ENCODE measurements at places on chromosomes 1 and 21.

- DNase-seq: no peak
These were observed 34.7 kb upstream of the CASZ1 start for GRCh38 chr1:10830961-10831668.

GRCh38 chr1:66168467-66168887 is 365.5 kb upstream of the SGIP1 start:
- no peak for DNase-seq

DNA sequence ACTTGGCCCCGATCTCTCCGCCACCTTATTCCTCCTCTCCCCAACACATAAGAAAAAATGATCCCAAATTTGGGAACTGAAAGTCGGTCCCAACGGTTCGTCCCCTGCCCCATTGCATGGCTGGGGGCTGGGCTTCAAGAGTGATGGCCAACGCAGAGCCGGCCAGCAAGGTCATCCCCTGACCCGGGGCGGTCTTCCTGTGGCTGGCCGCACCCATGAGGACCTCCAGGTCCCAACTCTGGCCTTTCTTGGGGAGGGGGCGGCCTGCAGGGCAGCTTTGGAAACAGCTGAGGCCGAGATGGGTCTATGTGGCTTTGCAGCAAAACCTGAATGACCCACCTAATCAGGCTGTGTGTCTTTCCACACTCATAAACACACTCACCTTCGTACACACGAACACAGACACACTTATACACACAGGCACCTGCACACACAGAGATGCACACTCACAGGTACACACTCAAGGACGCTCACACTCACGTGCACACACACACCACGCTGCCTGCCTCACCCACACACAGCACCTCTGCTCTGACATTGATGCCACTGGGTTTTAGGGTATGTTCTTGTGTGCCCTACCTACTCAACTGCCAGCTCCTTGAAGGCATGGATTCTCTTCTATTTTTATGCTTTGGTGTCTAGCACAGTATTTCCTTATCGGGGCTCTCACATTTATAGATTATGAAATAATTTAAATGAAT is 562 bp downstream of the DYNLT5 start:
- DNase-seq: no peak

DNA sequence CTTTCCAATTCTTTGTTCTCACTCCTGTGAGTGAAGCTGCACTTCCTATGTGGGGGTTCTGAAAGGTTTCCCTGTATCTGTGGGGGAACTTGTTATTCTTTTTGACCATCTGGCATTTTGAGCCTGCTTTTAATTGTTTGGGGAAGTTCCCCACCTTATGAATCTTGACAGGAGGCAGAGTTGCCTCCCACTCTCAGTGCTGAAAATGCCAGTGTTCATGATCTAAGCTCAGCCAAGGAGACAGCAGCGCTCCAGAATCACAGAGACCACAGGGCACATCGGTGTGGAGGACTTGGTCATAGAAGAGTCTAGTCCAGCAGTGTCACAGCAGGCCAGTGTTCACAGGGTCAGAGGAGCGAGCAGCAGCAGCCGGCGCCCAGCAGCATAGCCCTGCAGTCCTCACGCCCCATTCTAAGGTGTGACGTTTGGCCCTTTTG is 63.8 kb upstream of the PRDX6 start:
- no peak for DNase-seq

GRCh38 chr1:904310-904950 is 19.3 kb upstream of the SAMD11 start:
- peak; percentile 86 for DNase-seq

DNA sequence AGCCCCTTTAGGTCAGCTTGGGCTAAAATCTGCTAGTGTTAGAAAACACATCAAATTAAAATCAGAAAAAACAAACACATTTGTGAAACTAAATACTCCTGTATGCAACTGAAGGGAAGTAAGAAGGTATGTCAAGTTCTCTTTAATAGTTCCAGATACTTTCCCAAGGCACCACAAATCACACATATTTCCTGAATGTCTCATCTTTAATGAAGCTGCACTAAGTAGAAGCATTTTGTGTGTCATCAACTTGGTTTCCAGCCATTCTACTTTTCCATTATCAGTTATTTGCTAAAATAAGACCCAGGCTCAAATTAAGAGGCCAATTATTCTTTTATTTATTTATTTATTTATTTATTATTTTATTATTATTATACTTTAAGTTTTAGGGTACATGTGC is 34.7 kb downstream of the CRB1 start:
- no peak for DNase-seq

GRCh38 chr1:63877816-63878215 is 104.0 kb downstream of the ROR1 start:
- no peak for DNase-seq

GRCh38 chr1:95382000-95382786 is 148.2 kb downstream of the RWDD3 start:
- DNase-seq: no peak

DNA sequence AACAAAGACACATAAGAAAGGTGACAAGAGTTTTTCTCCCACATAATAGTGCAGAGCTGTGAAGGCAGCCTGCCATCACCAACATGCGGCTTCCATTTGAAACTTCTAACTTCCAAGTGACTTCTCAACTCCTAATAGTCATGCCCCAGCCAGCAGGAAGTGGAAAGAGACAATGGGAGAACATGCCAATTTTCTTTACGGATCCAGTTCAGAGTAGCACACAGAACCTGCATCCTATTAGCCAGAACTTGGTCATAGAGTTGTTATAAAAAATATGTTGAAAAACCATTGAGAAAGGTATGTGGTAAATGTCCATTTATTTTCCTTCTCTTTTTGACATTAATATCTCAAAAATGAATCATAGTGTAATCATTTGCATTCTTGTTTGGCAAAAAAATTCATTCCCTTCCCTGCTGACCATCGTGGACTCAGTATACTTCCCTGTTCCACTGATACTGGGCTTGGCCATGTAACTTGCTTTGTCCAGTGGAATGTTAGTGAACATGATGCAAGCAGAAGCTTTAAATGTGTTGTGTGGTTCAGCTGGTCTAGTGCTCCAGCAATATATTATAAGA is 197.4 kb downstream of the SEC16B start:
- DNase-seq: no peak

DNA sequence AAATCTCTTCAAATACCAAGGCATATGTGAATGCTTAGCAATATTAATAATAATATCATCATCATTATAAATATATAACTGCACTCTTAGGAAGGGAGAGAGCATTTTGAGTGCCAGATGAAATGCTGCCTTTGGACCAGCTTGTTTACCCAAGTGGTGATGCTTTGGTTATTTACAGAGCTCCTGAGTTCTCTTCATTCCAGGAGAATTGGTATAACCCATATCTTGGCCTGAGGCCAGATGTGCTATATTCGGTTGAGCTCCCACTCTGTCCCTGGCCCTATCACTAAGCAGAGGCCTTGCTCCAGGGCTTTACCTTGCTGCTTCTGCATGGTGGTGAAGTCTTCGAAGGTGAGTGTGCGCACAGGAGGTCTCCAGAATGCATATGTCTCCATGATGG is 89.4 kb downstream of the TBX15 start:
- DNase-seq: no peak

- DNase-seq: no peak
These were observed 49.3 kb downstream of the VWA5B1 start for GRCh38 chr1:20339811-20340457.

- DNase-seq: no peak
These were observed 1652.2 kb downstream of the BRINP3 start for GRCh38 chr1:188825471-188825870.

DNA sequence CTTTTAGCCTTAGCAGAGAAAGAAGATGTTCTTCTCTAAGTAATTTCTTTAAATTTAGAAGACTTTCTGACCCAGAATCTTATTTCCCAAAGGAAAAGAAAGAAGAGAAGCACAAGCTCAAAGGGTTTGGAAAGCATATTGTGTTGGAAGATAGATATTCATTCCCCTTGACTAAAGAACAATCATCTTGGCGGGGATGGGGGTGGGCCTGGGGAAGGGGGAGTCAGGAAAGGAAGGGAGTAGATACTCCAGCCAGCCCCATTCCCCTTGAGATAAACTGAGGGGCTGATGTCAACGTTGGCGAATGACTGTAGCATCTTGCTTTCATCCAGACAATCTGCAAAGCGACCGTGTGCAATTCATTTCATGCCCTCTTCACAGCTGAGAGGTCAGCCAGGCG is 66.5 kb upstream of the SIPA1L2 start:
- DNase-seq: no peak

DNA sequence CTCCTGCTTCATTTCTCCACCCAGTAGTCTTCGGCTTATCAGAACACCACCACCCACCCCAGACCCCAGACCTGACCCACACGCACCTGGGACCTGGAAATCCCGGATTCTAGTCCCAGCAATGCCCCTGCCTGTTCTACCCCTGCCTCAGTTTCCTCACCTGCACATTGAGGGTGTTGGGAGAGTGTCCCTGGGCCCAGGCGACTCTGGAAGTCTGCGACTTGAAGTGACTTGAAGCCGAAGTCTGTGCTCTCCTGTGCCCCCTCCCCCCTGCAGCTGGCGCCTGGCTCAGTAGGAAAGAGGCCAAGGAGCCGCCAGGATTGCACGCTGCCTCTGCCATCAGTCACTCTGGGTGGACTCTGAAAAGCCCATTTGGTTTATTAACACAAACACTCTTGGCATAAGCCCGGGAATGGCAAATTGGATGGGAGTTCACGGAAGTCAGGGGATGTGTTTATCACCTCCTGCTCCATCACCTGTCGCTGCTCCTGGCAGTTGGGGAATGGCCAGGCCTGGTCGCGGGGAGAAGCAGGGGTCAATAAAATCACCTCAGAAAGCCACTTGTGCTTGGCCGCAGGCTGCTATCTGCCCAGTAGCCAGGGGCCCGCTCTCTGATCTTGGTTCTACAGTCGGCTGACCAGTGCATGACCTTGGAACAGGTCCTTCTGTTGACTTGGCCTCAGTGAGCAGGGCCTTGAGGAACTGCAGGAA is 132.7 kb downstream of the ACTL8 start:
- DNase-seq: no peak

DNA sequence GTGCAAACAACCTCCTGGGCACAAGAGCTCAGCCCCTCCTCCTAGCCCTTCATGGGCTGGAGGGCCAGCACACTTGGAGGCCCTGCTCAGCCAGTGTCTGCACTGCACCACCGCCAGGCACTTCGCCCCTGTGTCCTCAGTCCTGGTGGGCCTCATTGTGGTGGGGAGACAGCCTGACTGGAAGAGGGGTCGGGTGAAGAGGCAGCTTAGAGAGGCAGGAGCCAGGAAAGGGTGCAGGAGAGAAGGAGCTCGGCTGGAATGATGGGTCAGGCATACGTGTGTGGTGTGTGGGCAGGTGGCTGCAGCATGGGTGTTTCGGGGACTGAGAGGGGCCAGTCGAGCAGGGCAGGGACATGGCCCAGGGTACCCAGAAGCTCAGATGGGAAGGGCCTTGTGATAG is 4.1 kb downstream of the WNT3A start:
- DNase-seq: peak; percentile 6

- DNase-seq: no peak
These were observed 46.9 kb upstream of the IFNLR1 start for GRCh38 chr1:24233684-24234600.

- DNase-seq: no peak
These were observed 48.9 kb upstream of the SELENON start for GRCh38 chr1:25750923-25751605.

- DNase-seq: no peak
These were observed 84.1 kb downstream of the MRPS6 start for GRCh38 chr21:34157521-34157920.

DNA sequence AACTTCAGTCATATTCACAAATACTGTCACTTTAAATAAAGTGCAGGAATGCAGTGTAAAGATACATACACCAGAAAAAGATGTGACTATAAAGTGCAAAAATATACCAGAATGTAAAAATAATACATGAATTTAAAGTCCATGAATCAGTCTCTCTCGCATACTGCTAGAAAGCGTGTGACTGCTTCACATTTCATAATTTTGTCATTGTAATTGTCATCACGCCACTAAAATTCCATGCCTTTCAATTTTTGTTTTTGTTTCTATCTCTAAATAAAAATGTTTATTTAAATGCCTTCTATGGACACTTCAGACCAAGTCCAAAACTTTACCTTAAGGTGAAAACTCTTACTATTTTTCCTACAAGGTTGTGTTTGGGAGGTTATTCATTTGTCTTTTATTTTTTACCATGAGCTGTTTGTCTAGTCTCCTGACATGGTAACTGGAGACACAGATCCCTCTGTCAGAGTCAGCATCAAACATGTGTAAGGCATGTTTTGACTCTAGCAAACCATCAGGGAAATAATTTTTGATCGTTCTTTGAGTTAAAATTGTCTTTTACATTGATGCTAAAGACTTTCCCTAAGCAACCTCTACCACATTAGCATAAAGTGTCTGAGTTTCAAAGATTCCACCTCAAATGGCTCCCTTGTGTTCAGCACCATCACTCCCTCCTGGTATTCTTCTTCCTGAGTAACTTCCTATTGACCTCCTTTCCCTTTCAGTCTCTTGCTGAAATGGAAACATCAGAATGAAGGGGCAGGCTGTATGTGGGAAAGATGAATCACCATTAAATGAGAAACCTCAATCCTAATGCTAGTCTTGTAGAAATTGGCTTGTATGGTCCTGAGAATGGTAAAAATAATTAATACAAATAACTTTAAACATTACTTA is 14.0 kb upstream of the AIM2 start:
- no peak for DNase-seq

DNA sequence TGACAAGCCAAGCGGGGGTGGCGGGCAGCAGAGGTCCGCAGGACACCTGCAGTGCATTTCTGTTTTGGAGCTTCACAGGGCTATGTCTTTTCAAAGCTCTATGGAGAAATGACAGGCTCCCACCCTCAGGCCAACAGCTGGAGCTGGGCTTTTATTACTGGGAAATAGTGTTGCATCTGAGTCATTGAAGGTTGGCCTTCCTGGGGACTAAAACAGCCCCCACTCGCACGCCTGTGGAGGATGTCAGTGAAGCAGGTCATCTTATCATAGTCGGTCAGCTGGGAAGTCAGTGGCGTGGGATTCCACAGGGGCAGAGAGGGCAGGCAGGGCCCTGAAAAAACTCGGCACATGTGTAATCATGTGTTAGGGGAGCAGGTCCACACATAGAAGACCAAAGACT is 55.3 kb downstream of the NTPCR start:
- no peak for DNase-seq

Data from HEK293T (cell line).